Activated naive CD4-positive, alpha-beta T cell (primary cell): ENCODE measurements at places on chromosomes 4 and X.

GRCh38 chr4:144701683-144702233 is 55.8 kb downstream of the HHIP start:
- no peak for DNase-seq

- no peak for DNase-seq
Measured at GRCh38 chr4:55742655-55743202, 76.9 kb upstream of the EXOC1L start.

- DNase-seq, result peak; percentile 53
Measured at GRCh38 chrX:120308959-120309872, 2.0 kb downstream of the TMEM255A start.

DNA sequence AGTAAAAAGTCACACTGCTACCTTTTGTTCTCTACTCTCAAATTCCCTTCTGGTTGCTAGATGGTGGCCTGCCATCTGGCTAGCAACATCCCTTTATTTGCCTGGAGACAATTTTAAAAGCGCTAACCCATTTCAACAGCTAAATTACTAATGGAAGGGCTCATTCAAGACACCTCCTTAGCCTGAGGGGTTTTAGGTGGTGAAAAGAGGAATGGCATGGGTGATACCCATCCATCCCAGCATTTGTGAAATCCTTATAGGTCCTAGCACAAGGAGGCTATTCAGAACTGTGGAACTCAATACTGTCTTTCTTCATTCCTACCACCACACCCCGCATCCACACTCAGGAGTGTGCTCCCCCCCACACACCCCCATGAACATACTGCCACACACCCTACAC is 33.5 kb downstream of the ARHGEF9 start:
- no peak for DNase-seq

- no peak for DNase-seq
Measured at GRCh38 chr4:41477181-41477905, 60.6 kb upstream of the LIMCH1 start.

DNA sequence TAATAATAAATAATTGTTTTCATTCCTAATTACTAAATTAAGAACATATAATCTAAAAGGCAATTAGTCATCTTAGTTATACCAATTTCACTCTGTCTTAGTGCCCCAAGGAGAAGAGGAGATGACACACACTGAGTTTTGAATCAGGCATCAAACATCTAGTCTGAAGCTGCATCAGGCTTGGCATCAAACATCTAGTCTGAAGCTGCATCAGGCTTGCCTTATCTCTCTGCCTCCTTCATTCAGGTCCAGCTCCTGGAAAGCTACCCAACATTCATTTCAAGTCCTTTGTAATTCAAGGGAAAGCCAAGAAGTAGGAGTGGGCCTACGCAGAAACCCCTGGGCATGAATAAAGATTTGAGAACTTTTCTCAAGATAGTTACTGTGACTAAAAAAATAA is 62.2 kb downstream of the SH3RF1 start:
- DNase-seq, result no peak
